ENCODE measurements at places on chromosomes 5 and 9.

DNA sequence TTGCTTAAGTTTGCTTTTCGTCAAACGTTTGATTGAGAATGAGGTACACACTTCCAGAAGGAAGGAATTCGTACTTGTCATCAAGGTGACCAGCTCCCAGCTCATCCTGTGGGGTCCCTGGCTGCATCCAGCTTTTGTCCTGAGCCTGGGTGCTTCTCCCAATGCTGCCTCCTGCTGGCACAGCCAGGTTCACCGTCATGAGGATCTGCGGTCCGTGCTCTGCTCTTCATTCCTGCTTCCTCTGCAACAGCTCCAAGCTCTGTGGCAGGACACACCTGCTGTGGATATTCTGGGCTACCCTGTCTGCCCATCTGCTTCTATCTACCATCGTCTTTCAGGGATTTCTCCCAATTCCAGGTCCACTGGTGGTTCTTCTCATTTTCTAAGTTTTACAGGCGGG, 13.3 kb upstream of the UBE2QL1 start:
- no peak for DNase-seq

GRCh38 chr5:119532637-119533036, 80.3 kb downstream of the HSD17B4 start:
- no peak for DNase-seq

GRCh38 chr9:98765256-98765655, 31.1 kb downstream of the ANKS6 start:
- DNase-seq: no peak

DNA sequence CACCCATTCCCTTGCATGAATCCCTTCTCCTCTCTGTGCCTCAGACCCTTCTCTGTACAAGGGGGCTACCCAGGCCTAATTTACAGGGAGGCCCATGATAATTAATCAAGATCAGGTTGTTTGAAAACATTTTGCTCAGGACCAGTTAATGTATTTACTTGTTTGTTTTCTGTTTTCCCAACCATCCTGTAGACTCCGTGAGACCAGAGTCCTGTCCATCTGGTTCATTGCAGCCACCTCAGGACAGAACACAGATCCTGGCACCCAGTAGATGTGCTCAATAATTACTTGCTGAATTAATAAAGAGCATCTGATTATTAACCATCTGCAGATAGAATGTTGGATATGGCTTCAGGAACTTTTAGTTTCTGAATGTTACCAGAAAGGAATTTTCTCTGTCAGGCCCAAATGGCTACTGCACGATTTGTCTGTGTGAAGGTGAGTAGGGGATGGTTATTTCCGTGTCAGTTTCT, 27.3 kb downstream of the FOXI1 start:
- no peak for DNase-seq

DNA sequence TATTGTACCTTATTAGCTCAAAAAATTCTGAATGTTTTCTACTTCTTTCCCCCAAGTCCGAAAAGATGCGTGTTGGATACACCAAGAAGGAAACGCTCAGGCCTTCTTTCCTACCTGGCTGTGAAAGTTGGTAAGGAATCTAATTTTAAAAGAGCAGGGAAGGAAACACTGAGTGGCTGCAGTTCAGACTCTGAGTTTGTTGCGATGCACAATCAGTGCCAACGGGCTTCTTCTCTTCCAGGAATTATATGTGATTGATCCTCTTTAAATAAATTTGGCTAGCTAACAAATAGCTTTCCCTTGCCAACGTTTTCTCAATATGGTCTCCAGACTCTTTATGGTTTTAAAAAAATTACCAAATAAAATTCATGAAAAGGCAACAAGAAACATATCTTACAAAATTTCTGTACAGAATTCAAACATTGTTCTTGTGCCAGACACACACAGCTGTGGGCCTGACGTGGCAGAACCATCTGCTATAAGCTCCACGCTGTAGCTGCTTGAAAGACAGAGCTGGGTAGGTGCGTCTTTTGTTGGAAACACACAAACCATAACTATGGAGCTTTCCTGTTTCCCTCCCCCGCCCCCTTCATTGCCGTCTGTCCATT, 493.1 kb downstream of the ZNF608 start:
- DNase-seq: no peak

All from DMS79 (cell line).